ENCODE measurements at places on chromosomes 3 and 15.

DNA sequence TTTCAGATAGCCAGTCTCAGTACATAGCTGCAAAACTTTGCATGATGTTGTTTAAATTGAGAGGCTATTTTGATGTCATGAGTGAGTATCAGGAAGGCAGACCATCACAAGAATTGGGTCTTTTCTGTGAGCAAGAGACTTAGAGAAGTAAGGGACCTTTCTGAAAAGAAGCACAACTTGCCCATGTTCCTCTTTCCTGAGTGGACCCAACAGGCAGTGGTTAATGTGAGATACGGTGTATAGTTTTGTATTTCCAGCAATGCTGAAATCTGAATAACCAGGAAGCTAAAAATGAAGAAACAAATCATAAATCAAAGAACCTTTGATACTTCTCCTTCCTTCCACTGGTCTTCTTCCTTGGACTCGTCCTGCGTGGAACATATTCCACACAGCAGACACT is 25.1 kb downstream of the MCTP2 start:
- no peak for DNase-seq

DNA sequence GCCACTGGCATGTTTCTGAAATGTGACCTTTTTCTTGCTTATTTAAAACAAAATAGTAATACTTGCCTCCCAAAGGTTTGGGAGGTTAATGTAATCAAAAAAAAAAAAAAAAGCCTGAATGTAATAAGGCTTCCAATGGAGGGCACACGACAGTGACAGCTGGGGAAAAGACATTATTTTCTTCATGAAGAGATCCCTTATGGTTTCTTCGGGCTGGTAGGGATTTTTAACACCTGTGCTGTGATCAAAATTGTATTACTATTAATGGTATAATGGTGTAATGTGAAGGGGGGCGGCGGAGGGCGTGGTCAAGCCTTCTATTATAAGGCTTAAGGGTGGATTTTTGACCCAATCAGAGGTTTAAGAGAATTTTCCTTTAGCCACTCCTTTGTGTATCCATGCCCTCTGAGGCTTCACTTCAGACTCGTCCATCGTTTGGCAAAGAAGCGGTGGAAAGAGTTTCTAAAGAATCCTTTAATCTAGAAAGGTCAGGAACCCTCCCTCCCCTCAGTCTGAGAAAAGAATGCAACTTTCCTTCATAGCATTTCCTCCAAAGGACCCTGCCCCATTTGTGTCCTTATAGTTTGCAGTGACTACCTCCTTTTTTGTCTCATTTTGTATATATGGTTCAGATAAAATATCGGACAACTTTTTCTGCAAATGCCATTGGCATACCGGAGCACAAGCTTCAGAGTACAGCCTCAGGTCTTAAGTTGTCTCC is 89.5 kb upstream of the CHD2 start:
- DNase-seq = peak; percentile 55

DNA sequence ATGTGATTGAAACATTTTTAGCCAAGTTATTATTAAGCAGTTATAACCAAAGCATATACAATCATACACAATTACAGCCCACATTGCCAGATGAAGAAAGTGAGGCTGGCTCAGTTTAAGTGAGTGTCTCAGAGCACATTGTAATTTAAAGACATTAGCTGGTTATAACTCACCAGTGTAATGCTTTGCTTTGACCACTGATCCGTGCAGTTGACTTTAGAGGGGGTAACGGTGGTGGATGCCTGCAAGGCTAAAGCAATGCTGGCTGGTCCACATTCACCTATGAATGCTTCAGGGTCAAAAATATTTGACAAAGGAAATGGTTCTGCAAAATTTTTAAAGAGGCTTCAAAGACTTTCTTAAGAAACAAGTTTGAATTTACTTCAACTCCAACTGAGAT is 1.2 kb downstream of the C3orf85 start:
- no peak for DNase-seq

DNA sequence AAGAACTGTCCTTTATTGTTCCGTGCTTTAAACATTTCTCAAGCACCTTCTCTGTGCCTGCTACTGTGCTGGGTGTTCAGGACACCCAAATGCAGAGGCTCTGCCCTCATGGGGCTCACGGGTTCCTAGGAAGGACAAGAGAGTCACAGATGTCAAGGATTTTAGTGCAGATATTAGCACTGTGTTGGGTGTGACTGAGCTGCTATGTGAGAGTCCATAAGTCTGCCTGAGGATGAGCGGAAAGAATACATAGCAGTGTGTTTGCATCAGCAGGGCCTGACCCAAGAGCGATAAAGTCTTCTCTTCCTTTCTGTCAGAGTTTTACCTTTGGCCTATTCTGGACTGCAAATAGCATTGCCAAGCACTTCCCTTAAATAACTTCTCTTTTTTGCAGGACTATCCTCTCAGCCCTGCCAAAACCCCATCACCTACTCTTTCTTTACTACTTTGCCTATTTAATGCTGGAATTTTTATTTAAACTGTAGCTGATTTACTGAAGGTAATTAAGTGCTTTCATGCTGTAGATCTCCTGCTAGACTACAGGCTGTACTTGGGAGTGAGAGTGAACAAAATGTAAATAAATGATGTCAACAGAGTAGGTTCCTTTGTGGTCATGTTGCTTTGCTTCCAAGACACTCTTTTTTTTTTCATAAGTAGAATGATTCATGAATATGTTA is 459.4 kb upstream of the TPRG1 start:
- peak; percentile 44 for DNase-seq

DNA sequence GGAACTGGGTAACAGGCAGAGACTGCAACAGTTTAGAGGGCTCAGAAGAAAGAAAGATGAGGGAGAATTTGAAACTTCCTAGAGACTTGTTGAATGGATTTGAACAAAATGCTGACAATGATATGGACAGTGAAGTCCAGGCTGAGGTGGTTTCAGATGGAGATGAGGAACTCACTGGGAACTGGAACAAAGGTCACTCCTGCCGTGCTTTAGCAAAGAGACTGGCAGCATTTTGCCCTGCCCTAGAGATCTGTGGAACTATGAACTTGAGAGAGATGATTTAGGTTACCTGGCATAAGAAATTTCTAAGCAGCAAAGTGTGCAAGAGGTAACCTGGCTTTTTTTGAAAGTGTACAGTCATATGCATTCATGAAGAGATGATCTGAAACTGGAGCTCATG is 11.7 kb downstream of the EIF5A2 start:
- DNase-seq = no peak

- peak; percentile 28 for DNase-seq
Observed at GRCh38 chr15:67303490-67304363, 49.1 kb downstream of the IQCH start.

- DNase-seq = no peak
Observed at GRCh38 chr3:43335799-43336198, 49.5 kb downstream of the SNRK start.

DNA sequence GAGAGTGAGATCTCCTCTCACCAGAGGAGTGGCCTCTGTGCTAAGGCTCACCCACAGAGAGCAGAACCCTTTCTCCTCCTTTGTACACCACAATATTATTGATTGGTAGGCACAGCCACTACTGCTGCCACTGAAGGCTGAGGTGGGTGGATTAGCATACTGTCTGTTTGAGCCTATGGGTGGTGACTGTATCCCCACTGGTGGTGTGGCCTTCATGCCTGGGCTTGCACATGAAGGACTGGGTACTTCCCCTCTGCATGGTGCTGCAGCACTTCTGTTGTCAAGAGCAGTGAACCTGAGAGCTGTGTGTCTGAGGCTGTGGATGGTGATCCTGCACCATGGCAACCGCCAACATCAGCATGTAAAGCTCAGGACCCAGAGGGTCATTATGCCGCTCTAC is 35.7 kb upstream of the NECTIN3 start:
- no peak for DNase-seq

GRCh38 chr15:39887832-39888231 is 32.2 kb downstream of the GPR176 start:
- peak; percentile 59 for DNase-seq

DNA sequence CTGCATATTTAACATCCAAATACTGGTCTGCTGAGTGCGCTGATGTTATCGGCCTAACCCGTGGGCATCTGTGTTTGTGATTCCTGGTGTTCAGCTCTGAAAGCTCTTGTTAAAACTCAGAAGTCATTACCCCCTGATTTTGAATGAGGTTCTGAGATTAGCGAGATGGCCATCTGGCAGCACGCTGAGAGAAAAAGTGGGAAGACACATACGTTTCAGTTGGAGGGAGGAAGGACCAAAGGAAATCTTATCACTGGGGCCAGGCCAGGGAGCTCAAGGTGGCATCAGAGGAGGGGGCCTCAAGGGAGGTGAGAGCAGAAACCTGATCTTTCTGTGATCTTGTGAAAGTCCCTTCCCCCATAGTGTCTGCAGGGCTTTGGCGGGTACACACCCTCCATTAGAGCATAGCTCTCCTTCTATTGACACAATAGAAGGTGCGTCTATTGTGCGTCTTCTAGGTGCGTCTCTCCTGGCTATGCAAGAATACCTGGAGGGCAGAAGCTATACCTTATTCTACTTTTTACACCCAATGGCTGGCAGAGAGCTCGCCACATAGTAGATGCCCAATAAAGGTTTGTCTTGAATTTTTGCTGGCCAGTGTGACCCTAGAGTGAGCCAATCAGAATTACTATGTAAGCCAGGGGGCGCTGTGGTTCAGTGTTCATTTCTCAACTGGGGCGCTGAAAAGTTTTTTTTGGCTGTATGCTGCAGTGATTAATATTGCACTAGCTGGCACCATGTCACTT is 182.4 kb downstream of the SHQ1 start:
- DNase-seq = no peak

DNA sequence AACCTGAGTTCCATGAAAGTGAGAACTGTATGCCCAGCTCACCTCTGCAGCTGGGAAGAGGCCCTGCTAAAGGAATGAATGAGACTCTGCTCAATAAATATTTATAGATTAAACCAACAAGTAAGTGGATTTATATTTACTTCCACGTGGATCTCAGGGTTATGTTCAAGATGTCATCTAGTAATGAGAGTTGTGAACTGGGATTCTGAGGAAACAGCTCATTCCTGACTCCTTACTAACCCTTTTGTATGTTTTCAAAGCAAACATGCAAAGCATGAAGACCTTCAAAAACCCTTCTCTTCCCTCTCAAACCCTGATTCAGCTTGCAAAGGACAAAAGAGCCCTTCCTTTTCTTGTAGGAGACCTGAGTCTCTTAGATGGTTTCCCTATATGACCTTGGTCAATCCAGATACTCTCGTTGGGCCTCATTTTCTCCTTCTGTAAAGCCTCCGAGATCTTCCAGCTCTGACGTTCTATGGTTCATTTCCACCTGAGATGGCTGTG is 53.4 kb downstream of the LSM3 start:
- peak; percentile 63 for DNase-seq

- no peak for DNase-seq
Observed at GRCh38 chr3:150722267-150722666, 18.5 kb upstream of the ERICH6 start.

DNA sequence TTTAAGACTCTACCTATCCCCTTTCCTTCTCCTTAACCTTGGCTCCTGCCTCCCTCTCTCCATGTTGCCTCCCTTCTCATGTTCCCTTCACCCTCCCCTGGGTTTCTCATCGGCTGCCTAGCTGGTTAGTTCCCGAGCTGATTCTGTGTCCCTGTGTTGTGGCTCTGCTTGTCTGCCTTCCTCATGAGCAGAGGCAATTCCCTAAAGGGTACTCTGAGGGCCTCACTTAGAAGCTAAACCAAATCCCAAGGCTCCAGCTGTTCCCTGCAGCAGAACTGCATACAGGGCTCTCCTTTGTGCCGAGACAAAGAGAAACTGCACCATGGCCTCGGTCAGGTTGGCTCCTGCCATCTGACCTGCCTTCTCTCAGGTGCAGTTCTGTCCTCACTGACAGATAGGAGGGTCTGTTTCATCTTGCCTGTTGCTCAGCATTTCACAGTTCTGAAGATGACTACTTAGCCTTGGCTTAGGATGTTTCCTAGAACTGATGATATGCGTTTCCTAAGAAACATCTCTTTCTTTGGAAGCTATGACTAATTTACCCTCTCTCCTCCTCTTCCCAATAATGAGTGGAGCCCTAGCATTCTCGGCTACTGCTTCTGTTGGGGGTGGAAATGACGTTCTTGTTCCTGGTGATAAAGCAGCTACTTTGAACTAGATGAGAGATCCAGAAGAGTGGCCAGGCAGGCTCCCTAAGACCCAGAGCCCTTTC is 27.1 kb downstream of the DUOX1 start:
- DNase-seq = peak; percentile 79

DNA sequence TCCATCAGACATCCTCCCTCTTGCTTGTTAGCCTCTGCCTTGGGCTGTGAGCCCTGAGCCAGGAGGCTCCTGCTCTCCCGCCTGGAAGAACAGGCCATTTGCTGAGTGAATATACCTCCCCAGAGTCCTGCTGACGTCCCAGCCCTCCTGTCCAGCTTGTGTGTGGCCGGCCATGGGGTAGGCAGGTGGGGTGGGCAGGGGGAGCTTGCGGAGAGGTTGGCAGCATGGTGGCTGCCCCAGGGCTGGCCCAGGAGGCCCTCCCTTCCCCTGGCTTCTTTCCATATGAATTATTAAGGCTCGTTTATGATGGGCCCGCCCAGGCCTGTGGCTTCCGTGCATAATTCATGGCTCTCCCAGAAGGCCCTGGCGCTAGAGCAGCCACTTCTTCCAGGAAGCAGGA is 18.7 kb downstream of the CACNA2D2 start:
- DNase-seq = no peak

- DNase-seq = no peak
Observed at GRCh38 chr3:49399461-49399860, 12.3 kb downstream of the RHOA start.

DNA sequence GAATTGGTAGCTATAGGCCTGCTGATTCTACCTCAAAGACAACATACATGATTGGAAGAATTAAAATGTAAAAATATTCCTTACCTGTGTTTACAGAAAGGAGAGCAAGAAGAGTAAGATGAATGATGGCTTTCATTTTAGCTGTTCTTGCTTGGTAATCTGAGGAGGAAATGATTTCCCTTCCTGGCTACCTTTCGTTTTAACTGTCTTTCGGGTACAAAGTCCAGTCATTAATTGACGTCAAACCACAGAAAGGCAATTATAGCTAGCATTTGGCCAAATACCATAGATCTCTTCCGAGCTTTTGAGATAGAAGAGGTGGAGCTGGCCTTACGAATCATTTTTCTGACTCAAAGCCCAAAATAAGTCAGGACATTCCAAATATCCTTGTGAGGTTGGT is at the start of gene MUC13:
TSS of gene MUC13 (minus strand) at position 175 of the 400 bp plus-strand sequence. CDS start at position 136, 39 bp downstream.
- DNase-seq = no peak

- no peak for DNase-seq
Observed at GRCh38 chr3:87710511-87710910, 348.3 kb downstream of the CGGBP1 start.

DNA sequence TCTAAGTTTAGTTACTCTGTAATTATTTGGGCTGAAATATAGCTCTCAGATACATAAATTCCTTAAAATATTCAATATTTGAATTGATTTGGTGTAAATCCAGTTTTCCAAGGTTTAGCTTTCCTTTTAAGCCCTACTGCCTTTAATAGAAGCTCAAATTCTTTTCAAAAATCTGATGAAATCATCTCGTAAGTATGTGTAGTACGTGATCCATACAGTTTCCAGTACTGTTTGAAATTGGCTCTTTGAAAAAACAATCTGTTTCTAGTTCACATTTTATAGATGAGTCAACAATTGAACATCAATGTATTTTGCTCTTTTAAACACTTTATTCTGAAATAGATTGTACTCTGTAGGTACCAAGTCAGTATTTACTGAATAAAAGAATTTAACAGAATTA is 84.2 kb downstream of the LRRC49 start:
- DNase-seq = peak; percentile 71
